ENCODE measurements at places on chromosomes 16 and 17.

DNA sequence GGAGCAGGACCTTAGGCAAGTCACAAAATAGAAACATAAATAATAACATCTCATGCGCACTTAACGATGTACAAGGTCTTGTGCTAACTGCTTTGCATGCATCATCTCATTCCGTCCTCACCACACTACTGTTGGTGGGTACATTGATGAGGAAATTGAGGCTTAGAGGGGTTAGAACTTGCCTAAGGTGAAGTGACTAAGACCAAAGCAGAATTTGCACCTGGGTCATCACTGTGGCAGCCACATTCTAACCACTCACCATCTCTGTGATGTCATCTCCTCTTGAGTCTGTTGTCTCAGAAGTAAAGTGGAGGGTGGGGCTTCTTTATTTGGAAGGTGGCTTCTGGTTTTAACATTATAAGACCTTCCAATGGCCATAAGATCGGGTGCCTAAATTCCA, 20.4 kb upstream of the TRIM25 start:
- no peak for DNase-seq

- DNase-seq, result no peak
Measured at GRCh38 chr16:51133688-51134087, 17.4 kb downstream of the SALL1 start.

GRCh38 chr17:4001048-4001590, 36.9 kb upstream of the ATP2A3 start:
- no peak for DNase-seq

DNA sequence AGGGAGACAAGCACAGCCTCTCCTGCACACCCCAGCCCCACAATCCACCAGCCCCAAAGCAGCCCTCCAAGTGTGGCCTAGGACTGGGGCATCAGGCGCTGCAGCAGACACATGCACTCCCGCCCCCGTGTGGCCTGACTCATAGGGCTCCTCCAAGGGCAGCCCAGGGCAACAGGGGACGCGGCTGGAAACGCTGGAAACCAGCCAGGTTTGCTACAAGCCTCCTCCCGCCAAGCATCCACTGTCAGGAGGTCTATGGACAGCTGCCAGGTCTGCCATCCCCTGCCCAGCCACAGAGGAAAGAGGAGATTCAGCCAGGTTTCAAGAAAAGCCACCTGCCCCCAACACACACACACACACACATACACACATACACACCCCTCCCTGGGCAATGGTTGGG, 25.8 kb downstream of the SRCIN1 start:
- no peak for DNase-seq

DNA sequence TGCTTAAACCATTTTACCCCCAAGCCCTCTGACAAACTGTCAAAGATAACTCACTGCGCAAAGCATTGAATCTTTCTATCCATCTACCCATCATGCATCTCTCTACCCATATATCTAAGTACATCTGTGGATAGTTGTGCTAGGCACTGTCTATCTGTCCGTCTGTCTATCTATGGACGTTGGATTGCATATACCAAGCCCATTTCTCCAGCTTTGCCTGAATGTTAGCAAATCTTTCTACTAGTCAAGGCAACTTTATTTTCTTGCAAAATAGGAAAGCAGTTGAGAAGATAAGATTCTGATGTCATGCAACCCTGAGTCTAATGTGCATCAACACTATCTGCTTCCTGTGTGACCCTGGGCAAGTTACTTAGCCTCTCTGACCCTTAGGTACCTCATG, 117.2 kb downstream of the XYLT1 start:
- no peak for DNase-seq

GRCh38 chr16:66306366-66307150, 59.9 kb upstream of the CDH5 start:
- no peak for DNase-seq

DNA sequence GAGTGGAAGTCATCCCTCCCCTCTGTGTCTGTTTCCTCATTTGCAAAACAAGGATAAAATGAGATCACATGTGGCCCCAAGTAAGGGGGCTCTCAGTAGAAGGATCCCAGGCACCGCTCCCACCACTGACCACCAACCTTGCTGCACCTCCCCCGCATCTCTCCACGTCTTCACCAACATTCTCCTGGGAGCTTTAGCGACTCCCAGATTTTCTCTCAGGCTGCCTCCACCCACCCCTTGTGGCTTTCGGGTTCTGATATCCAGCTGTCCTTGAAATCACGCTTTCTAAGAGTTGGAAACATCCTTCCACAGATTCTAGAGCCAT, 16.4 kb upstream of the NTN1 start:
- DNase-seq, result no peak

DNA sequence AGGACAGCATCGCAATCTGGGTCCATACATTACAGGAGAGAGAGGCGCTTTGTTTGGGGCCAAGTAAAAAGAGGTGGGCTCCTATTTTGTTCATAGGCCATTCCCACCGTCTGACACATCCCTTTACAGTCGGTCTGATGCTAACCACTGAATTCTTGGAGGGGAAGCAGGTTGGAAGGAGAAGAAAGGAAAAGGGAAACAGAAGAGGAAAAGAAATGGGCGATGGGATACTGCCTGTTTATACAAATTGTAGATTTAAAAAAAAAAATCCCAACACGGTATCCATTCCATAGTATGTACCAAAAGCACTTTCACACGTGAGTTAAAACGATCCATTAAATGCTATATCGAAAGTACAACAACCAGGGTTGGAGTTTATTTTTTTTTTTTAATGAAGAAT, 4.0 kb upstream of the ZFHX3 start:
- no peak for DNase-seq

DNA sequence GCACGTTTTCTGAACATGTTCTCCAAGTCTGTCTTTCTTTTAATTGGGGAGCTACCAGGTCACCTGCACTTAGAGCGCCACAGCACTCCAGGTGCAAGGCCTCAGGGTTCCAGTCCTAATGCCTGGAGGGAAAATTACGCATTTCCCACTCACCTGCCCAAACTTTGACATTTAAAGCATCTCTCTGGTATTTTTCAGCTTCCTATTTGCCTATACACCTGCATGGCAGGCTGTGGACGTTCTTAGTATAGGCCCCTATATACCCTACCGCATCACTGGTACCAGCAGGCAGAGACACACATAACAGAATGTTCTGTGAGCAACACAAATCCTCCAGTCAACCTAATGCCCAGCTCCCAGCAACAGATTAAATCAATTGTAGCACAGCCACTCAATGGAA, 213.3 kb downstream of the MRTFB start:
- DNase-seq, result no peak

GRCh38 chr16:27492588-27492979, 57.1 kb downstream of the GTF3C1 start:
- no peak for DNase-seq

DNA sequence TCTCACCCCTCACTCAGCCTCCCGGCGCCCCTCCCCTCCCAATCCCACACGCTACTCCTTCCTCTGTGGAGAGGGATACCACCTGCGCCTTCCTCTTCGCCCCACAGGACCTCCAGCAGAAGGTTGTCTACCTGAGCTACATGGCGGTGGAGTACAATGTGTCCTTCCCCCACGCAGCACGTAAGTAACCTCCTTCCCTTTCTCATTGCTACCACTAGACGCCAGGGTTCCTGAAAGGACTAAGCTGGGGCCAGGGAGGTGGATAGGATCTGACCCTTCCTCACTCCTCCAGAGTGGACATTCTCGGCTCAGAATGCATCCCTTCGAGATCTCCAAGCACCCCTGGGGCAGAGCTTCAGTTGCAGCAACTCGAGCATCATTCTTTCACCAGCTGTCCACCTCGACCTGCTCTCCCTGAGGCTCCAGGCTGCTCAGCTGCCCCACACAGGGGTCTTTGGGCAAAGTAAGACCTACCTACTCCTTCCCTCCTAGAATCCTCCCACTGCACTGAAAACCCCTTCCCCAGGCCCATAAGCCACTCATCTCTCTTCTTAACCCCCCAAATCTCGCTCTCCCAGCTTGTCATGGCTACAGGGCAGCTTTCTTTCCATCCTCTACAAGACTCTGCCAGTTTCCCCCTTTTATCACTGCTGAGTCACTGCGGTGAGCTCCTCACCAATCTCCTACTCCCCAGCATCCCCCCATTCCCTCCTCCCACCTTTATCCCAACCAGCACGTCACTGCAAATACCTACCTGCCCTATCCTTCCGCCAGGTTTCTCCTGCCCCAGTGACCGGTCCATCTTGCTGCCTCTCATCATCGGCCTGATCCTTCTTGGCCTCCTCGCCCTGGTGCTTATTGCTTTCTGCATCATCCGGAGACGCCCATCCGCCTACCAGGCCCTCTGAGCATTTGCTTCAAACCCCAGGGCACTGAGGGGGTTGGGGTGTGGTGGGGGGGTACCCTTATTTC, 1.5 kb downstream of the CD68 start:
- DNase-seq, result no peak

DNA sequence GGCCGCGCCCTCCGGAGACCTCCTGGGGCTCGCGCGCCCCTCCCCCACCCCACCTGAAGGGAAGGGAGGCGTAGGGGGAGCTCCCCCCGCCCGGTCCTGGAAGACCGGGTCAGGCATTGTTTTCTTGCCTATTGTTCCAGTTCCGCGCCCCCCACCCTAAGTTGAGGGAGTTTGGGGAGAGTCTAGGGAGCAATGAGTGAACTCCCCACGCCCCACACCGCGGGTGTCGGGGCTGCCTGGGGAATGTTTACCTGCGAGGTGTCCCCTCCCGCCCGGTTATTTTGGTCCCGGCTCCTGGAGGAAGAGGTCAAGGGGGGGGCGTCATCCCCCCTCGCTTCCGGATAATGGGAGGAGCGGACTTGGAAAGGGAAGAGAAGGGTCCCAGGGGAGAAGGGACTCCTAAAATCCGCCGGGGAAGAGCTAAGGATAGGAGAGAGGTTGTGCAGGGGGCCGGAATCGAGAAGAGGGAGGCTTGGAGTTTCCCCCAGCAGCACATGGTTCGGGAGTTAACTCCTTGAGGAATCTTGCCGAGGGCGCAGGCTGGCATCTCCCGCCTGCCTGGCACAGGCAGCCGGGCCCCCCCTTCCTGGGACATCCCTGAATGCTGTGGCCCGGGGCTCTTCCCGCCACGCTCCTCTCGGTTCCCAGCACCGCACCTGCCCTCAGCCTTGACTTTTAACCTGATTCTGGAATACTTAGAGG, 881 bp downstream of the MLLT6 start:
- DNase-seq, result no peak

DNA sequence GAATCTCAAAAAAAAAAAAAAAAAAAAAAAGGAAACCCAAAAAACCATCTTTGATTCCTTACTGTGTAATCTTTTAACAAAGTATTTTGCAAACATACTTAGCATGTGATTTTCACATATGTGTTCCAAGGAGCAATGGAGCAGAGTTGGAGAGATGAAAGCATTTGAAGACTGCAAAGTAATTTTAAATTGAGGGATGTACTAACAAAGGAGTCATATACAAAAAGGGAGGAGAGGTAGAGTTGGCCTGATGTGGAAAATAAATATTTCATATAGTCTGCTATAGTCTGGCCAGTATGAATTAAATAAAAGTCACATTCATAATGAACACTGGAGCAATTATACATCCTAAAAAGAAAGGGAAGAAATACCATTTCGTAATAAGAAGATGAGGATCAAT, 265.8 kb upstream of the TBX2 start:
- DNase-seq, result no peak
